ENCODE measurements at places on chromosomes 1 and 21.

- DNase-seq, result no peak
Observed at GRCh38 chr1:53420341-53420740, 38.9 kb upstream of the DMRTB1 start.

- no peak for DNase-seq
Observed at GRCh38 chr1:173377266-173377665, 99.9 kb upstream of the PRDX6 start.

GRCh38 chr1:43978264-43978550, 803 bp upstream of the B4GALT2 start:
- no peak for DNase-seq

DNA sequence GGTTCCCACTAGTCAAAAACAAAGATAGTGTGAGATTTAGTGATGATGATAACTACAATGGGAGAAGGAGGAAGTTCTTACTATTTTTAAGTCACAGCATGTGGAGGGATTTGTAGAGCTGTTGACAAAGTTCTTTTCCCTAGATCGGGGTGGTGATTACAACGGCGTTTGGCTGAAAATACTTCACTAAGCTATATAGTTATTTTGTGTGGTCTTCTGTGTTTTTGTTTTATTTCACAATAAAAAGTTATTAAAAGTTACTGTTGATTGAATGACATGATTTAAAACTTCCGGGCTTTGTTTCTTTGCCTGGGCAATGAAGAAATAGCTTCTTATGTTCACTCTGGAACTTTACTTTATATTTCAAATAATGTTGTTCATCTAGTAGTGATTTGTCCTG, 47.3 kb upstream of the SSX2IP start:
- no peak for DNase-seq

GRCh38 chr1:155183775-155184221, 10.1 kb downstream of the TRIM46 start:
- no peak for DNase-seq

GRCh38 chr21:32412162-32413014, at the start of gene EVA1C:
Gene EVA1C, plus strand, starts transcription at chr21:32412706. Its CDS starts 148 bp downstream, at chr21:32412854.
- peak; percentile 83 for DNase-seq

DNA sequence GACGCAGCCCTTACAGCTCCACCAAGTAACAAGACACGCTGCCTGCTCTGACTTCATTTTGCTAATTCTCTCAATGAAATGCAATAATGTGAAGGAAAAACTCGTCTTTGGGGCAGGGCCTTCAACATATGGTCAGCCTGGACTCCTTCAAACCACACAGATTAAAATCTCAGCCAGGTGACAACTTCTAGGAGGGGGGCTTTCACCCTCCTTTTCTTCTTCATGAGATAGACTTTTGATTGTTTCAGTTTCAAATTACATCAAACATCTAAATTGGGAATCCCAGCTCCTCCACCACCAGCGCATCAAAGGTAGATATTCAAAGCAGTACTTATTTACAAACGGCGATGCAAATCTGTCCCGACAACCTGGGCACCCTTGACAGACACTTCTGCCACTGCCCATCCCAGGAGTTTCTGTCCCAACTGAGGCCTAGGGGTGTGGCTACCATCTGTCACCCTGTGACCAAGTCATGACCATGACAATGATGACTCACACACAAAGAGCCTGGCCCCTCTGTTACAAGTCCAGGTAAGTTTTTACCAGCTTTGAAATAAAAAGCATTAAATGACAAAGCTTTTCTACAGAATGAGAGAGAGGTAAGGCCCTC, 29.7 kb downstream of the SSBP3 start:
- DNase-seq, result peak; percentile 66

DNA sequence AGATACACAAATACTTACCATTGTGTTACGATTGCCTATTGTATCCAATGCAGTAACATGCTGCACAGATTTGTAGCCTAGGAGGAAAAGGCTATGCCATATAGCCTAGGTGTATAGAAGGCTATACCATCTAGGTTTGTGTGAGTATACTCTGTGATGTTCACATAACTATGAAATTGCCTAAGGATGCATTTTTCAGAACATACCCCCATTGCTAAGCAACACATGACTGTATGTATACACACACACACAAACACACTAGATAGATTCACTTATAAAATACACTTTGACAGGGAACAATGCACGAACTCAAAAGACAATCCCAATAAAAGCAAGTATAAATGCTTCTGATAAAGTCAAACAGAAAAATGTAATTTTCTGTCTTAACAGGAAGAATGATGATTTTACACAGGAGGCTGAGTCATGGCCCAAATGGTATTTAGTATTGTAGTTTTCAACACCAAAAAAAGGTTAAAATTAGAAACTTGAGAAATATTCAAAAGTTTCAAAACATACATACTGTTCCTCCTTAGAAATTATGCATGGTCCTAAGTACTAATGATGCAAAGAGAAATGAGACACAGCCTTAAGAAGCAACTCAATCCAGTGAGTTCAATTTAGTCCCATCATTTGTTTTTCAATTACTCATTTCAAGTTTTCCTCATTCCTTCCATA, 12.2 kb downstream of the FH start:
- no peak for DNase-seq

- no peak for DNase-seq
Observed at GRCh38 chr1:109780982-109781381, 17.3 kb upstream of the EPS8L3 start.

GRCh38 chr21:41201385-41201784, 33.4 kb downstream of the BACE2 start:
- DNase-seq, result no peak

DNA sequence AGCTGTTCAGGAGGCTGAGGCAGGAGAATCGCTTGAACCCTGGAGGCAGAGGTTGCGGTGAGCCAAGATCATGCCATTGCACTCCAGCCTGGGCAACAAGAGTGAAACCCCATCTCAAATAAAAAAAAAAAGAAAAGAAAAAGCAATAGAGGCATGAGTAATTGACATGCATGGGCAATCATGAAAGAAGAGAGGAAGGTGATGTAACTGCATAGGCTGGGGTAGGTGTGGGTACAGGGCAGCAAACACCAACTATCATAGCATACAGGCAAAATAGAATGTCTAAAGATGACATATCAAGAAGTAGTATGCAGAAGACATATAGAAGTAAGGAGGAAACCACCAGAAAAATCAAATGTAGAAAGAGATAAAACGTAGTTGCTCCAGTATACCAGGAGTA, 19.0 kb upstream of the MGST3 start:
- DNase-seq, result no peak

GRCh38 chr1:183685112-183685713, 32.1 kb upstream of the APOBEC4 start:
- DNase-seq, result peak; percentile 66

GRCh38 chr1:116256875-116257274, 116.2 kb upstream of the ATP1A1 start:
- DNase-seq, result no peak

DNA sequence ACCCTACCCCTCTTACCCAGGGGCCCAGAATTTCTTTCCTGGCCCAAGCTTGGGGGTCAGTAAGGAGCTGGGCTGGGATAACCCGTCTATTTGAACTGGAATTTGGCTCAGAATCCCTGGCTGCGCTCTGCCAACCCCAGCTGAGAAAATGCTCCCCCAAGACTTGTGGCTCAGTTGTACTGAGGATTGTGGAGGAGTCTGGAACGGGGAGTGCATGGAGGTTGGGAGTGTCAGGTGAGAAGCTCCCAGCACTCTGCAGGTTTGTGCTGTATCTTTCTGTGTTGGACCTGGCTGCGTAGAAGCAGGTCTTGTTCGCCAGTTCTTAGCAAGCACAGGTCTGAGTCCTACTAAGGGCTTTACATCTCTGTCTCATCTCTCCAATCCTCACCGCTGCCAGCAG, 1.6 kb downstream of the TCEA3 start:
- DNase-seq, result no peak

Data from hematopoietic multipotent progenitor cell treated with erythropoietin and hydrocortisone succinate and interleukin-3 and kit ligand, for 8 days (in vitro differentiated cells).